ENCODE measurements at places on chromosomes 5 and 9.

DNA sequence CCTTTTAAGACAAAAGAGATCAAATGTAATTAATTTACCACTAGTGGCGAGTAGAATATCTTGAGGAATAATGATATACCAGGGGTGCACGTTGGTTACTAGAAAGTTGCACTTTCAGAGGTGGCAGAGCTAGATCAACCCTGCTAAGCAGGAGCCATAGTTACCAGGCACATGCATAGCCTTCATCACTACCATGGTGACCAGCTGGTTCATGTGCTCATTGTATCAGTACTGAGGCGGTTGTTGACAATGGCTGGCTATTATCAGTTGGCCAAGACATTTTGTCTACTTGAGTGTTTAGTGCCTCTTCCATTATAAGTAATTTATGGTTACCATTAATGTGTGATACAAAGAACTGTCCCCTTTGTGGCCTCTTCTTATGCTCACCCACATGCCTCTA, 201.2 kb downstream of the FGF10 start:
- DNase-seq, result no peak

- DNase-seq, result no peak
Observed at GRCh38 chr9:3856592-3856991, 330.8 kb upstream of the RFX3 start.

GRCh38 chr5:38602641-38603040, 46.2 kb upstream of the LIFR start:
- DNase-seq, result no peak

GRCh38 chr5:115180165-115180709, 10.5 kb upstream of the TRIM36 start:
- DNase-seq, result peak; percentile 86

DNA sequence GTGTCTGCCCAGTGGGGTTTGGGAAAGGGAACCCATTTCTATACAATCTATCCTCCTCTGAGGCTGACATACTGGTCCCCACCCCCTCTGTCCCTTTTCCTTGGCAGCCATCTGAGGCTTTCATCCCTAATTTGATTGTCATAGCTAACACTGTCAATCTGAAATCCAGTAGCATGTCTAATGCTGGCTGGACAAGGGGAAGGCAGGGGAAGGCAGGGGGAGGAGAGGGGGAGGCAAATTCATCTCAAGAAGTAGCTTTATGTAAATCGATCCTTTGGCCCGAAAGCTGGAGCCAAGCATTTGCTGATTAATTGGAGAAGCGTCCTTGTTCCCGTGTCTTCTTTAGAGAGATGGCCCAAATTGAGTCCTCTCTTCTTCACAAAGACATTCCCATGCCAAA, 314.1 kb upstream of the PANK3 start:
- no peak for DNase-seq
